ENCODE measurements at places on chromosomes 1 and 21.

GRCh38 chr1:153387785-153388184 is 3.1 kb downstream of the S100A8 start:
- no peak for DNase-seq

DNA sequence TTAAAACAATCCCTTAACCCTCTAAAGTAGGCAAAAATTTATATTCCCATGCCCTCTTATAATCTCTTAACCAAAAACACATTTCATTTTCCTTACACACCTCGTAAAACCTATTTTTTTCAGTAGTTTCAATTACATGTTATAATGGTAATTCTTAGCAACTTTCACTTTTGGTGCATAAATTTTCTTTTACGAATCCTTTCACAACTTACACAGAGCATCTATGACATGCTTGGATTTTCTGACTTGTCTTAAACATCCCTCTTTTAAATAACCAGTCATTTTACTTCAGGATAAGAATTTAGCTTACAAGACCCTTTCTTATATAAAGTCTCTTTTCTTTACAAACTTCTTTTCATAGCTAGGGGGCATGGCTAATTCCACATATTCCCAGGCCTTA is 8.9 kb upstream of the MRPL55 start:
- no peak for DNase-seq

DNA sequence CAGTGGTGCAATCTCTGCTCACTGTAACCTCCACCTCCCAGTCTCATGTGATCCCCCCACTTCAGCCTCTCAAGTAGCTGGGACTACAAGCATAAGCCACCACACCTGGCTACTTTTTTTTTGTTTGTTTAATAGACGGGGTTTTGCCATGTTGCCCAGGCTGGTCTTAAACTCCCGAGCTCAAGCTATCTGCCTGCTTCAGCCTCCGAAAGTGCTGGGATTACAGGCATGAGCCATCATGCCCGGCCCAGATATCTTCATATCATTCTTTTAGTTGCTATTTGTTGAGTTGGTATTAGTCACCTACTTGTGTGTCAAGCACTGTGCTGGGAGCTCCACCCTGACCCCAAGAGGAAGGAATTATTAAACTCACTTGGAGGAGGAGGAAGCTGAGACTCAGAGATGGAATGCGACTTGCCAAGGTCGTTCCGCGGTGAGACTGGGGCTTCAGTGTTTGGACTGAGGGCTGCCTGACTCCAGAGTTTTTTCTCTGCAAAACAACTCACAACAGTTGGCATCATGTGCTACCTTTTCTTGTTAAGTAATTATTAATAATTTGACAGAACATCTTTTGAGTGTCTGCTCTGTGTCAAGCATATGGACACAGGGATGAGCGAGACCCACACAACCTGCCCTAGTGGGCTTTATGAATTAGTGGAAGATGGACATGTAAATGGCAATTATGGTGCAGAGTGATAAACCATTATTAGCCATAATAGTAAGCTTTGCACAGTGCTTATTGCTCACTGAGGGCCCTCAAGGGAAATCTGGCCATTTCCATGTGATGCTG is 132.0 kb downstream of the FOXD2 start:
- DNase-seq = peak; percentile 52

DNA sequence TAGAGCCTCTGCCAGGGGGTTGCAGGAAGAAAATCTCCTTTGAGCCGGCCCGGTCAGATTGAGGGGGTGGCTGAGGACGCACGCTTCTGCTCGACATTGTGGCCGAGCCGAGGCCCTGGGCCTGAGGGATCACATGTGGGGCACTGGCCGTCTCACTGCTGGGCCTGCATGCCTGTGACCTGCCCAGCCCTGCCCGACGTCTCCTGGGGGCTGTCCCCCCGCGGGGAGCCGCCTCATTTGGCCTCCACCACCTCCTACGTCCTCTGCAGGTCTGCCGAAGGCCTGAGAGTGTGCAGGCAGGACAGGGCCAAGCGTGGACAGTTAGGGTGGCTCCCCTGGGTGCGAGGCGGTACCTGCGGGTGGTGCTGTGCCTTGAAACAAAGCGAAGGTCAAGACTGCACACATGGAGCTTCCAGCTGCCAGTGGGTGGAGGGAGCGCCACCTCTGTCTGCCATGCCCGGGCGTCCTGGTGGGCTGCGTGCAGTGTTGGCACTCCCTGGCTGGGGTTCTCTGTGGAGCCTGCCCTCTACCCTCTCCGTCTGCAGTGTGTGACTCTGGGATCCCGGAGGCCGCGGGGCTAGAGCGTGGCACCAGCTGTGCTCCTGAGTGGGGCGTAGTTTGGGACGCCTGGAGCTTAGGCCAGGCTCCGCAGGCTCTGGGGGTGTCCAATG is 51.7 kb downstream of the PCNT start:
- no peak for DNase-seq

DNA sequence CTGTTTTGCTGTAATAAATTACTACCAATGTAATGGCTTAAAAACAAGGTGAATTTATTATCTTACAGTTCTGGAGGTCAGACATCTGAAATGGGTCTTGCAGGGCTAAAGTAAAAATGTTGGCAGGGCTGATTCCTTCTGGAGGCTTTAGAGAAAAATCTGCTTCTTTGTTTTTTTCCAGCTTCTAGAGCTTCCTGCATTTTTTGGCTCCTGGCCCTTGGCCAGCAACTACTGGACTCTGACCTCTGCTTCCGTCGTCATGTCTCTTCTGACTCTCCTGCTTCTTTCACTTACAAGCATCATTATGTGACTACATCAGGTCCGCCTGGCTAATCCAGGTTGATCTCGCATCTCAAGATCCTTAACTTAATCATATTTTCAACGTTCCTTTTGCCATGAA is 350.9 kb downstream of the S1PR1 start:
- DNase-seq = no peak

DNA sequence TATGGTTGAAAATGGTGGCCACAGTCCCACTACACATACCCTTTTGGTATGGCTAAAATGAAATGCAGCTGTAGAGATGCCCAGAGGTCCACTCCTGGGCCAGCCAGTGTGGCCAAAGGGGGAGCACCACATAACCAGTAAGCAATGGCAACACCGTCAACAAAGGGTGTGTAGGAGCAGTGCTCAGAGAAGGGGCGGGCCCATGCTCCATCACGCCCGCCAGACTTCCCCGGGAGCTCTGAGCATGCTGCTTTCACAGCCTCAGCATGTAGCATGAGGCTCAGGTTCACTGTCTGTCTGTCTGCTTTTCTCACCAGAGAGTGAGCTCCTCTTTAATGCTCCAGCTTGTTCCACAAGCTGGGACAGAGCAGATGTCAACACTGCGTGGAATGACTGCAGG is 537.6 kb downstream of the MATN1 start:
- DNase-seq = no peak

- no peak for DNase-seq
These were observed 15.2 kb downstream of the SYNJ1 start for GRCh38 chr21:32712641-32713040.

DNA sequence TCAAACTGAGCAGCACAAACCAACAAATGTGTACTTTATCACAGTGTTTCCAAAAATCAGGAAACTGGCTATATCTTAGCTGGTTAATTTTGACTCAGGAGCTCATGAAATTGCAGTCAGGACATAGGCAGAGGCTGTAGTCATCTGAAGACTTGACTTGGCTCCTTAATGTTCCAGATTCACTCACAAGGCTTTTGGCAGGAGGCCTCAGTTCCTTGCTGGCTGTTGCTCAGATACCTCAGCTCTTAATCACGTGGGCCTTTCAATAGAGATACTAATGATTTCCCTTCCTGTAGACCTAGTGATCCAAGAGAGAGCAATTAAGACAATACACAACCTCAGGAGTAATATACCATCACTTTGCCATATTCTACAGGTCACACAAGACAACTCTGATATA is 537.7 kb downstream of the BRINP3 start:
- peak; percentile 40 for DNase-seq

- DNase-seq = no peak
These were observed 14.0 kb downstream of the RAB4A start for GRCh38 chr1:229284887-229285286.
